Naive thymus-derived CD8-positive, alpha-beta T cell (primary cell): ENCODE measurements at places on chromosomes 1 and 21. TPM values are rescaled to one million over a fixed set of nuclear protein-coding genes. Genes with fewer than 3 reads are reported as not detected.

GBP4 gene
- 23.1 TPM for total RNA-seq

TNNI3K gene
- 2.4 TPM for total RNA-seq

GRIK3 gene
- not detected for total RNA-seq

LCE2A gene
- total RNA-seq: not detected

CELA3A gene
- not detected for total RNA-seq

COX20 gene
- 36.8 TPM for total RNA-seq

CLCA1 gene
- total RNA-seq: not detected

RNF186 gene
- total RNA-seq: not detected

OR10J1 gene
- total RNA-seq: not detected

CFHR2 gene
- not detected for total RNA-seq

FMOD gene
- total RNA-seq: not detected

KIRREL1 gene
- not detected for total RNA-seq

DNA sequence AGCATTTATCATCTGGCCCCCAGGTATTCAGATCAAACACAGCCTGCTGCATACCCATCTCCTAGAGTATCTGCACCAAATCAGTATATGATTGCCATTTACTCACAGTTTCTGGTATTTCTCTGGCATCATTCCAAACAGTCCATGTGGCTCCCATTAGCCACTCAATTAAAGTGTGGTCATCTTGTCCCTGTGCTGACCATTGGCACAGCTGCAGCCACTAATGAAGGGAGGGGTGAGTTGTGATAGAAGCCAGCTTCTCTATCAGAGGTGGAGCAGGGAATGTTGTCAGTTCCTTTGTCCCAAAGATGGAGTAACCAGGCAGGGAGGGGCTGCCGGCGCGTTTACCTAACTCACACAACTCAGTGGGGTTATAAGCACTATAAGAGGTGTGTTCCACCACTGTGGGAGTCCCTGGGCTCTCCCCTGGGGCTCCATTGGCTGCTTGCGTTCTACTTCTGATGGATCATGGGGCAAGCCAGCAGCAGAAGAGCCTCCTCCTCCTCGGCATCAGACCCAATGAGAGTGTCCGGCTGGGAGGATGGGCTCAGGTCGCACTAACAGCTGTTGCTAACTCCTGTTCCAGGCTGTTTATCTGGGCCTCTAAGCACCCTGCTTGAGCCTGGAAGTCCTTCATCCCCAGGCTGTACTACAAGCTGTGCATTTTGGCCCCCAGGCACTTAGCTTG, 108.6 kb downstream of the GDAP2 start:
- DNase-seq: no peak

GRCh38 chr1:207495801-207496792, at the start of gene CR1:
Gene CR1 (plus strand): TSS chr1:207496157. CDS start chr1:207496268, 111 bp downstream.
- DNase-seq: peak; percentile 50

GRCh38 chr1:14977338-14977931, 176.1 kb upstream of the TMEM51 start:
- DNase-seq: no peak

GRCh38 chr1:20029178-20029912, 40.6 kb upstream of the PLA2G5 start:
- no peak for DNase-seq

GRCh38 chr1:87325982-87326738, 2.5 kb upstream of the LMO4 start:
- peak; percentile 49 for DNase-seq

- no peak for DNase-seq
These were observed 381.0 kb upstream of the VAMP3 start for GRCh38 chr1:7389906-7390603.

DNA sequence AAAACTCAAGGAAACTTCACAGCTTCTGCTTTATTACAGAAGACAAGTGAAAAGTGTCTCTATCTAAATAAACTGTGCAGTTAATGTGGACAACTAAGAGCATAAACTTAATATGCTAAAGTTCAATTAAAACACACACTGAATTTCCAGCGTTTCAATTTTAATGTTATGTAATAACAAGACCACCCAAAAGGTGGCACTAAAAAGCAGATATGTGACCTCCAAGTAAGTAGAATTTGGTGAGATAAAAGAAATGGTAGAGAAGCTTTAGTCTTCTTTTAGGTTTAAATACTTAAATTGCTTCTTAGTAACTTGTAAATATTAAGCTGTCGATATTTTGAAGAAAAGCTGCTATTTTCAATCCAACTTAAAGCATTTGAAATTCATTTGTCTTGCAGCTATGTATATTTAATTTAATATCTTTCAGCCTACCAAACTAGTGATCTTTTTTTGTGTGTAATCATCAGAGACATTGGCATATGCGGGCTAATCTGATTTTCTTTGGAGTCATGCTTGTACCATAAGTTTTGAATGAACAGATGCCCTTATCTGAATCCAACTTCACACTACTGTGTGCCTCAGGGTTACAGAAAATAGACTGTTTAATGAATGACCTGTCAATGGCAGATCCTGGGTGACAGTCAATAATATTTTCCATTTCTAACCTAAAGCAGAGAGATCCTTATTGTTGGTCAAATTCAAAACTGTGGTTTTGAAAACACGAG, 36.5 kb upstream of the ADAMTS1 start:
- no peak for DNase-seq

DNA sequence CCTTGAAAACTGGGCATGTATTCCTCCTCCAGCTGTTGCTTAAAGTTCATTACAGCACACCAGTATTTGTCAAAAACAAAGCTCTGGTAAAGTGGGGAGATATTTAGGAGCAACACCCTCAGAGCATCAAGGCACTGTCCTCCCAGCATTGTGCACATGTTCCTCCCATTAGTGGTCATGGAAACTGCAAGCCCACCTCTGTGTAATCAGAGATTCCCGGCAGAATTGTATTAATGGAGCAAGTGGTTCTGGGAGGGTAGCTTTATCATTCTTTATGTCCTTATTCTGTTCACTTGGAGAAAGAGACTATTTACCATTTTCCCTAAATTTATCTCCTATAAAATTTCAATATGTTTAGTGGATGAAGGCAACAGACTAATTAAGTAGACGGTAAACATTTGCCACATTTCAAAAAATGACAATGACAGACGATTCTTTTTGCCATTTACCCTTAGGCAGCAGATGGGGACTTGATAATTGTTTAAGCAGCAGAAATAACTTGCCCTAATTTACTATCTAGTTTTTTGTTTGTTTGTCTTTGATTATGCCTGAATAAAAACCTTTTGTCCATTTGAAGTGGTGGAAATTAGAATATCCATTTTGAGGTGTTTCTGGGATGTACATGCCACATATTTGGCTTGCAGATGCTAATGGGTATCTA, 289.6 kb upstream of the ST6GALNAC5 start:
- DNase-seq: no peak

GRCh38 chr1:61754545-61754944, 12.3 kb downstream of the PATJ start:
- no peak for DNase-seq

- DNase-seq: no peak
These were observed 72.9 kb downstream of the HLCS start for GRCh38 chr21:36893581-36893980.

DNA sequence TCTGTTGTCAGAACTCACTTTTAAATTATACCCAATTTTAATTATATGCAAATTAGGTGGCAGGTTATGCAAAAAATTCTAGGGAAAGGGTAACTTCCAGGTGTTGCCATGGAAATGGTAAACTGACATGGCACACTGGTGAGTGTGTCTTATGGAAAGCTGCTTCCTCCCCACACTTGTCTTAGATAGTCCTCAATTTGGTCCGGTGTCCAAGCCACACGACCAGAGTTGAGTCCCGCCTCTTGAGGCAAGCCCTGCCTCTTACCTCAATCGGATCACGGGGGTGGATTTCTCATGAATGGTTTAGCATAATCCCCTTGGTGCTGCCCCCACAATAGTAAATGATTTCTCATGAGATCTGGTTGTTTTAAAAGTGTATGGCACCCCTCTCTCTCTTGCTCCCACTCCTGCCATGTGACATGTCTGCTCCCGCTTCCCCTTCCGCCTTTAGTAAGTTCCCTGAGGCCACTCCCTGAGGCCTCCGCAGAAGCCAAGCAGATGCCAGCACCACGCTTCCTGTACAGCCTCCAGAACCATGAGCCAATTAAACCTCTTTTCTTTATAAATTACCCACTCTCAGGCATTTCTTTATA, 74.9 kb downstream of the MATN1 start:
- DNase-seq: no peak

DNA sequence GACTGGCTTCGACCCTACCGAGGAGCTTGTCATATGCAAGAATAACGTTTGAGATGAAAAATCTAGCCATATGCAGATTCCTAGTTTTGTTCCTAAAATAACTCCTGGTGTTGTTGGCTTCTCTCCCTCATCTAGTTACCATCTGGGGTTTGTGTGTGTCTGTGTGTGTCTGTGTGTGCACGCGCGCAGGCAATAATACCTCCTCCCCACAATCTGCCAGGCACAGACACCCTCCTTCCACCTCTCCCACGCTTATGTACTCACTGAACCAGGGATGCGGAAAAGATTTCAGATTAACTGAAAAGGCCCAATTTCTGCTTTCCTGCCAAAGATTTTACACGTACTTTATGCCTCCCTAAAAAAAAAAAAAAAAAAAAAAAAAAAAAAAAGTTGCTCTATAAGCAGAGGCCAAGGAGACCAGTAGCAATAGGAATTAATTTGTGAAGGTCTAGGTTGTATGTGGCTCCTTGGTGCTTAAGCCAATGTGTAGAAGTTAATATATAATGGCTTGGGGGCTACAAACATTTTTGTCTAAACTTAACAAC, 452.7 kb downstream of the NUF2 start:
- no peak for DNase-seq

- no peak for DNase-seq
These were observed 10.9 kb downstream of the SMAP2 start for GRCh38 chr1:40384413-40384762.

- DNase-seq: no peak
These were observed 8.8 kb downstream of the PIGR start for GRCh38 chr1:206937425-206937824.

- DNase-seq: no peak
These were observed 174.5 kb upstream of the POU3F1 start for GRCh38 chr1:38221006-38221649.

DNA sequence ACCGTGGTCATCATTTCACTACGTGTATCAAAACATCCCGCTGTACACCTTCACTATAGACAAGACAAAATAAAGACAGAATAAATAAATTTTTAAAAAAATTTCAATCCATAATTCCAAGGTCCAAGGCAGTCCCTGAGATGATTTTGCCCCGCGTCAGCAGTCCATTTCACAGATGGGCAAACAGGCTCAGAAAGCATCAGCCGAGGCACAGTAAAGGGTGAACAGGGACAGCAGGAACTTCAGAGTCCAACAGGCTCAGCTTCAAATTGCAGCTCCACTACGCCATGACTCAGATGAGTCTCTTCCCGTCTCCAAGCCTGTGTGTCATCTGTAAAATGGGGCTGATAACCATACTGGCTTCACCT, 15.0 kb downstream of the MATN1 start:
- DNase-seq: no peak

GRCh38 chr1:234891427-234891826, 237.2 kb downstream of the TOMM20 start:
- no peak for DNase-seq
